ENCODE measurements at places on chromosomes 12 and 14.
A peak's percentile ranks its signal among the peaks of the same experiment; 100 is the strongest.

DNA sequence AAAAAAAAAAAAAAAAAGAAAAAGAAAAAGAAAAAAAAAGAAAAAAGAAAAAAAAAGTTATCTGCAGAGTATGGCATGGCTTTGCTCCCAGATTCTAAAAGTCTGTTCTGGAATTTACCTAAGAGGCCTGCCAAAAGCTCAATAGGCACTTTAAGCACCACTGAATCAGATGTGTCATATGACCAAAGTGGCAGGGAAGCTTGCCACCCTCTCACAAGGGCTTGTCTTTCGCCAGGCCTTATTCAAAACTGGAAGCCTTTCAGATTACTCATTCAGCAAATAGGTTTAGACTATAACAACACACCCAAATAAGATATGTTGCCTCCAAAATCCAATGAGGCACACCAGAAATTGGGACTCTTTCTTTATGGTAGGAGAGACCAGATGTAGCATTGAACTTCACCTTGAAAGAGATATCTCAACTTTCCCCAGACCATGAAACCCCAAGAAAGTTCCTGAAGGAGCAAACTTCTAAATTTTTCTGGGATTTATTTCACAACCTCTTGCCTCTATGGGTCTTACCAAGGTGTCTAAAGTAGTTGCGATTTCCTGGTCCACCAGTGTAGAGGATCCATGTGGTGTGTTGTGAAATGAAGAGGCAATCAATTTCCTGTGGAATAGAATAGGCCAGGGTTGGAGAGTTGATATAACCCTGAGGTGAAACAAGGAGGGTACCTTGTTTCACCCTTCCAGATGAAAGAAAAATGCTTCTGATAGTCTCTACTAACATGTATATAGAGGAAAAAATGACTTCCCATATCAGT lies 218.8 kb downstream of the DAD1 start:
- H3K27ac ChIP-seq, result no peak overlapping the region
- H3K4me1 ChIP-seq, result peaks cover 10% of the 10 kb centered on the region
- no peak overlapping the region for H3K4me3 ChIP-seq
- H3K36me3 ChIP-seq, result no peaks in the 10 kb centered on the region

GRCh38 chr14:99189201-99189801 lies 82.7 kb downstream of the BCL11B start:
- H3K4me3 ChIP-seq, result no peak overlapping the region
- DNase-seq, result peak; percentile 8
- H3K27ac ChIP-seq, result no peak overlapping the region
- H3K4me1 ChIP-seq, result no peaks in the 10 kb centered on the region

DNA sequence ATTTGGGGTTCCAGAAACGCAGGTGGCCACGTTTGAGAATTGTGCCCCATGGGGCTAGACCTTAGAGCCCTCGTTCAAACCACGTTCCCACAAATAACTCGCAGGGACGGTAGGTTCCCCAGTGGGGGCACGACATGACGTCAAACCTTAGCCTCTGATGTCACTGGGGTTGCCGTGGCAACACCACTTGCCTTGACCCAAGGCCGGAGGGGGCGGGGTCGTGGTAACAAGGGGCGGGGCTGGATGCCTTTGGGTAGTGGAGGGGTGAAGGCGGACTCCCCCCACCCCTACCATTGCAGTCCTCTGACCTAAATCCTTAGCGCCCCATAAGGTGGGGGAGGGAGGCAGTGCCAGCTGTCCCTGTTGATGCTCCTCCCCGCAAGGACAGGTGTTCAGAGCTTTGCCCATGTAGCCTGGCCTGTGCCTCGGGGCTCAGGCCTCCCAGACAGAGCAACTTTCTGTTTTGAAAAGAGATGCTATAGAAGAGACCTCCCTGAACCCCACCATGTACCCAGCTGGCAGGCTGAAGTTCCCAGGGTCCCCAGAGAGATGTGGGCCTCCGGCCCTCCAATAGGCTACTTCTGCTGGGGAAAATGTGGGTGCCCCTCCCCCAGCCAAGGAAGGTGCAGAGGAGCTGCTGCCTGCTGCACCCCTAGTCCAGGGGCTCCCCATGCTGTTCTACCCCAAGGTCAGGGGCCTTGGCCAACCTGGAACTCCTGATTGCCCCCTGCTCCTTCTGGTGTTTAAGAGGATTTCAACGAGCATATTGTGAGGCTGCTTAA lies 1.9 kb downstream of the FAM222A start:
- H3K4me3 ChIP-seq, result no peak overlapping the region
- H3K27me3 ChIP-seq, result peaks cover 27% of the 10 kb centered on the region
- no peaks in the 10 kb centered on the region for H3K36me3 ChIP-seq
- H3K4me1 ChIP-seq, result no peaks in the 10 kb centered on the region
- DNase-seq, result peak; percentile 42

GRCh38 chr14:101789222-101789621 lies 27.7 kb downstream of the PPP2R5C start:
- no peak overlapping the region for H3K4me3 ChIP-seq
- H3K36me3 ChIP-seq, result no peaks in the 10 kb centered on the region
- no peaks in the 10 kb centered on the region for H3K27me3 ChIP-seq
- H3K27ac ChIP-seq, result no peak overlapping the region
- no peak for DNase-seq

DNA sequence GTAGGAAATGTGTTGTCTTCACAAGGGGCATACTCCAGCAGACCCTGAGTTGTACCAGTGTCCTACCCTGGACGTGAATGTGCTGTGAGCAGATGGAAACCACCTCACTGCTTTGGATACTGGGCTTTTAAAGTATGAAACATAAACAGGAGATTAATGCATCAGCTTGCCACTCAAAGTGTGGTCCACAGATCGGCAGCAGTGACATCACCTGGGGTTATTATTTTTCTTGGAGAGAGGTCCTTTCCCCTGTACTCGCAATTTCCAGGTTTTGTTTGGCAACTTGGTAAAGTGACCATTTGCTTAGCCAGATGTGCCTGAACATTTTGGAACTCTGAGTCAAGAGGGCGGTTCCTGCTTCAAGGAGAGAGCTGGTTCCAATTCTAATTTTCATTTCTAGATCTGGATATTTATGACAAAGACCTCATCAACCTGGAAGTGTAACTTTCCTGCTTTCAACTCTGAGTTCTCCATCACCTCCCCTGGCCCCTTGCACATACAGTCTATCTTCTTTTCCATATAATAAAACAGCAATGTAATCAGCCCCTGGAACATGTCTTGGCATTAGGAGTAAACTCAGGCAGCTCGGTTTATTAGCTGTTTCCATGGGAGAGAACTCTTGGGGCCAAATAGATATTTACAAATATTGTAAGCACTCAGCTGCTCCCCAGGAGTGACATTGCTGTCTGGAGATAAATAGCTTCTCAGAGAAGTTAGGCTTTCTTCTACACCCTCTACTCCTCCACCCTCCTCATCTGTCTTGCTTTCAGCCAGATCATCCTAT lies 237.0 kb upstream of the TBX3 start:
- 0 out of 2 replicates have a peak overlapping the region, but pooled peaks have one; percentile 9 for H3K4me3 ChIP-seq
- H3K27me3 ChIP-seq, result no peaks in the 10 kb centered on the region
- H3K27ac ChIP-seq, result peak overlapping the region; percentile 37
- DNase-seq, result peak; percentile 83
- peaks cover 49% of the 10 kb centered on the region for H3K4me1 ChIP-seq
- no peaks in the 10 kb centered on the region for H3K36me3 ChIP-seq

- no peak overlapping the region for H3K27ac ChIP-seq
- peaks cover 32% of the 10 kb centered on the region for H3K27me3 ChIP-seq
- H3K4me3 ChIP-seq, result no peak overlapping the region
- H3K4me1 ChIP-seq, result no peaks in the 10 kb centered on the region
These were observed 361.7 kb downstream of the SNAPC1 start for GRCh38 chr14:62123961-62124360.

- no peaks in the 10 kb centered on the region for H3K36me3 ChIP-seq
- H3K27me3 ChIP-seq, result peaks cover 44% of the 10 kb centered on the region
- no peaks in the 10 kb centered on the region for H3K4me1 ChIP-seq
- peak; percentile 81 for DNase-seq
These were observed 54.3 kb downstream of the GALNT9 start for GRCh38 chr12:132275110-132275531.

DNA sequence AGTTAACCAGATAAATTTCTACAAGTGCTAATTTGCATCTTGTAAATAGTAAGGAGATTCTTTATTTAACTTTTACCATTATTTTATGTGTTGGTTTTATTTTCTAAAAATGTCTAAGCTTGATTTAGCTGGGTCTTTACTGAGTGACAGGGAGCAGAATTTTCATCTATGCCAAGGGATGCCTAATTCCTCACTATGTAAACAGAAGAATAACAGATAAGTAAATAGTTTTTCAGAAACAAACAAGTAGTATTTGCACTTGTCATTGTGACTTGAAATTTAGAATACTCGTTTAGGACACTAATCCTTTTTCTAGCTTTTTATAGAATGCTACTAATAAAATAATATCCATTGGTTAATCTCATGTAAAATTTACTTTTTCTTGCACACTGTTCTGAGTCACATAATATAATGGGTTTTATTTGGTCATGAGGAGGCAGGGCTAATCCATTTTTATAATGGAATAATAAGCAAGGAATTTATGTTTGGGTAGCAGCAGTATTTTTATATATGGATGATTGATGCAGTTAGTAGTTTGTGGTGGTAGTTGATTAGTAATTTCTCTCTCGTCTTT lies 746.5 kb downstream of the SLC6A15 start:
- no peak overlapping the region for H3K27ac ChIP-seq
- DNase-seq, result no peak
- no peaks in the 10 kb centered on the region for H3K27me3 ChIP-seq
- H3K4me3 ChIP-seq, result no peak overlapping the region

GRCh38 chr14:59629444-59630287 lies 53.1 kb upstream of the CCDC175 start:
- no peak for DNase-seq
- no peaks in the 10 kb centered on the region for H3K4me1 ChIP-seq
- no peaks in the 10 kb centered on the region for H3K36me3 ChIP-seq
- H3K4me3 ChIP-seq, result peak overlapping the region; percentile 60

DNA sequence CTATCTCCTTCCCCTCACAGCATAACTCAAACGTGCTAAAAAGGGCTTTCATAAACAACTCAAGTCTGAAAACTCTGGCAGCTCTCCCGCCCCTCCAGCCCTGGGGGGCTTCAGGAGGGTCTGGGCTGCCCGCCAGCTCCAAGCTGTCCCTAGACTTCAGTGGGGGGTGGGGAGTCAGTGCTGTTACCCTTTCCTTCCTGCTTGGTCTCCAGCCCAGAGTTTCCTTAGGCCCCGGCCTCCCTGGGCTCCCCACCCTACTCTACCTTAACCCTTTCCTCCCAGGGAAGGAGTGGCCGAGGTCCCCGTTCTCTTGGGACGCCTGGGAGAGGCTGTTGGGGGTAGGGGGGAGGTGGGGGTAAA lies 530 bp upstream of the NYNRIN start:
- no peak overlapping the region for H3K27ac ChIP-seq
- no peak overlapping the region for H3K4me3 ChIP-seq
- H3K4me1 ChIP-seq, result peaks cover 11% of the 10 kb centered on the region
- no peaks in the 10 kb centered on the region for H3K27me3 ChIP-seq

DNA sequence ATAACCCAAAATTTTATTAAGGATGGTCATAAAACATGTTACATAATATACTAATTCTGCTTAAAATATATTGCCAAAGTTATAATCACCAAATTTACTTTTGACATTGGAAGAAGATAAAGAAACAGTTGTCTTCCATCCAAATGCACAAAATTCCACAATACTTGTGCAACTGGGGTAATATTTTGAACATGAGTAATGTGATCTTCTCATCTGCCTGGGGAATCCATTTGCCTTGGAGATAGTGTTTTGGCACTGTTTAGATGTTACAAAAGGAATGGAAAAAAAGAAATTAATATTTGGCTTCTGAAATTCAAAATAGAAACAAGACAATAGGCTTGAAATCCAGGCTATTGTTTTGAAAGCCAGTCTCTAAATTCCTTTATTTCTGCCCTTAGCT lies 9.1 kb downstream of the GPR19 start:
- peak; percentile 75 for DNase-seq
- H3K4me3 ChIP-seq, result 0 out of 2 replicates have a peak overlapping the region, but pooled peaks have one; percentile 1
- H3K36me3 ChIP-seq, result no peaks in the 10 kb centered on the region
- H3K4me1 ChIP-seq, result peaks cover 16% of the 10 kb centered on the region
- H3K27ac ChIP-seq, result peak overlapping the region; percentile 59

Measured in GM23248 (cell line).